ENCODE measurements at places on chromosomes 6 and 20.

GRCh38 chr6:118896339-118897136 is 2.6 kb downstream of the ASF1A start:
- peak; percentile 62 for DNase-seq

DNA sequence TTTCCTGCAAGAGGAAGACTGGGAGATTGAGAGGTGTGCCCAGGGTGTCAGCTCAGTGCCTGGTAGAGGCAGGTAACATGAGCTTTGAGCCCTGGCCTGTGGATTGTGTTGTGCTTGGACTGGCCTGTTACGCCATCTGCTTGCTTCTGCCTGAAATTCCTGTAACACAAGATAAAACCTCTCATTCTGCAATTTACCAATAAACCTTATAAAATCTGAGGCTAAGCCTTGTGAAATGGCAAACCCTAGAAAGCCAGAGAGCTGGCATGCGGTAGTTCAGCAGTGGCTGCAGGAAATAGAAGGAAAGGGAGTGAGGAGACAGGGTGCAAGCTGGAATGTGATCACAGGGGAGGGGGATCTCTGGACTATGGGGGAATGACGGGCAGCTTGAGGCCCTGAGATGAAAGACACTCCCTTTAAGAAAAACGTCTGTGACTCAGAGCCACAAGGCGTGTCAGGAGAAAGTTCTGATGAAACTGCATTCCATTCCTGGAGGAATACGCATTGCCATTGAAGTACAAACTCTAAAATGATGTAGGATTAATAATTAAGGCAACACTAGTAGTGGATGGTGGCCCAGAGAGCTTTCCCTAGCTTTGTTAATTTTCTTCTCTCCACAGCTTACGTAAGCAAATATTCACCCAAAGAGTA is 26.3 kb upstream of the TFAP2A start:
- peak; percentile 96 for DNase-seq

DNA sequence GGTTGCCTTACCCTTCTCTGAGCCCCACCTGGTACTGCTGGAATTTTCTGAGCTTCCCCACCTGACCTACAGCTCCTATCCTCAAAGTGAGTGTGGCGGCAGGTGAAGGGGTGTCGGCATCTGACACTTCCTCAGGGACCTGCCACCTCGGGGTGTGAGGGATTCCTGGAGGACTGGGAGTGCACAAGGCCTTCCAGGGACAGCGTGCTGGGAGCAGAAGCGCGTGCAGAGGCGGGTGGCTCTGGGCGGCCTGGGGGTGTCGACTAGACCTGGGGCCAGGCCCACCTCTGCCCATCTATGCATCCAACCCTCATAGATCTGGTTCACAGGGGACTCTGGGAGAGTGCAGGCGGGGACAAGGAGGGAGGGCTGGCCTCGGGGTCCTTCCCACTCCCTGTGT is 7.8 kb downstream of the DLGAP4 start:
- no peak for DNase-seq

GRCh38 chr20:58142843-58143185 is 85.6 kb downstream of the ANKRD60 start:
- DNase-seq, result no peak

GRCh38 chr6:12065321-12066140 is 53.4 kb downstream of the HIVEP1 start:
- no peak for DNase-seq

- DNase-seq, result no peak
Observed at GRCh38 chr20:60804918-60805630, 447.0 kb upstream of the CDH4 start.

- DNase-seq, result peak; percentile 82
Observed at GRCh38 chr20:31606804-31607639, 1.9 kb downstream of the ID1 start.

DNA sequence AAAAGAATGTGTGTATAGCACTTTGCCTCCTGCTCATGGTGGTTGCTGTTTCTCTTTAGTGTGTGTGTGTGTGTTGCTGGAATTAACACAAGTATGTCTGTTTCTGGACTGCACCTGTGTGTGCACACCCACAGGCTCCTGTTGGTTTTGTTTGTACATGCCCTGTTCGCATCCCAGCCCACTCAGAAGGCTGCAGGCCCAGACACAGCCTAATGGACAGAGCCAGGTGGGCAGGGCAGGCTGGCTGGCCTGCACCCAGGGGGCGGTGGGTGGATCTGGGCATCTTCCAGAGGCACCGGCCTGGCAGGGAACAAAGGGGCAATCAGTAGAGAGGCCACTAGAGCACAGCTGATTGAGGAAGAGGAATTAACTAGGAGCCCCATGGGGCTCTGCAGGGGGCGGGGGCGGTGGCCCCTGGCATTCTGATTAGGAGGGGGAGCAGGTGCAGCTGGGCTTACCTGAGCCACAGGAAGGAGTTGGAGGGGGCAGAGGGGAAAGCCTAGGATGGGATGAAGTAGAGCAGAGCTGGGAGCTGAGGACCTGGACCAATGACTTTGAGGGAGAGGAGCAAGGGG is 21.9 kb downstream of the CD40 start:
- no peak for DNase-seq

DNA sequence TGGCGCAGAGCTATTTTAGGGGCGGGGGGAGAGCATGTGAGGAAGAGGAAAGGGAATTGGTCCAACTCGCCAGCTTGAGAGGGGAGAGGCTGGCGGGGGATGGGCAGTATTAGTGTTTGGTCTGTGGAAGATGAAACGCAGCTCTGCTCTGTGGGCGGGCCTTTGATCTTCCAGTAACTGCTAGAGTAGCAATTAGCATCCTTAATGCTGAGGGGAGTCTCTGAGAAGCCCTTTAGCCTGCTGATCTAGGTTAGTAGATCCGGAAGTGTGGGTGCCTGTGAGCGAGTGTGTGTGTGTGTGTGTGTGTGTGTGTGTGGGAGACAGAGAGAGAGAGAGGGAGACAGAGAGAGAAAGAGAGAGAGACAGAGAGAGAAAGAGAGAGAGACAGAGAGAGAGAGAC is 117.2 kb upstream of the BACH2 start:
- no peak for DNase-seq

DNA sequence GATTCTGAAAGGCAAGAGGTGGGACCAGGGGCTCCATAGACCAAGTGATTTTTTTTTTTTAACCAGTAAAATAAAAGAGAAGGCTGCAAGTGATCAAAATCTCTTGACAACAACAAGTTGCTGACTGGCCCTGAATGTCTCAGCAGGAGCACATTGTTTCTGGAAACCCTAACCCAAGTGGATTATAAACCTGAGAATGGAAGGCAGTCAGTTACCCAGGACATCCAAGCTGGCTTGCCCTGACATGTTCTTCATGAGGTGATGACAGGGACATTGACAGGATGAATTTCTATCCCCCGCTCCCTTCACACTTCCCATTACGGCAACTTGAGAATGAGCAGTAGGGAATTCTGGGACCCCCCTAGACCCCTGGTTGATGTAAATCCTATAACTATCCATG is 49.6 kb upstream of the RIPOR2 start:
- no peak for DNase-seq

GRCh38 chr20:54028276-54029011 is 42.0 kb downstream of the BCAS1 start:
- DNase-seq, result no peak

GRCh38 chr20:21767739-21768223 is 62.3 kb downstream of the PAX1 start:
- no peak for DNase-seq

- no peak for DNase-seq
Observed at GRCh38 chr6:157246048-157246630, 77.2 kb downstream of the TMEM242 start.

GRCh38 chr20:62928246-62928939 is 2.1 kb upstream of the DIDO1 start:
- DNase-seq, result no peak

DNA sequence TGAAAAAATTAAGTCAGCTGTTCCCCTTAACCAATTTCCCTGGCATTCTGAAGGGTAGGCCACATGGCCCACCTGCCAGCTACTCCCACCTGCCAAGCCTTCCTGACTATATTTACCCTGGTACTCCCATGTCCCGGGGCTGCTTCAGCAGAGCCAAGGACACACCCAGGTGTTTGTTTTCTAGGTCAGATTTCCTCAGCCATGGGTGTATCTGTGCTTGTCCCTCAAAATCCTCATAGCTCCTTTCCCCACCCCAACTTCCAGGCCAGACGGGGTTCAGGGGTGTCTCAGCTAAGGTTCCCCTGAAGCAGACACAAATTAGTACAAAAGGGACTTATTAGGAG is 139.4 kb upstream of the CDYL start:
- DNase-seq, result no peak

GRCh38 chr20:54091120-54091480 is 20.7 kb upstream of the BCAS1 start:
- no peak for DNase-seq

DNA sequence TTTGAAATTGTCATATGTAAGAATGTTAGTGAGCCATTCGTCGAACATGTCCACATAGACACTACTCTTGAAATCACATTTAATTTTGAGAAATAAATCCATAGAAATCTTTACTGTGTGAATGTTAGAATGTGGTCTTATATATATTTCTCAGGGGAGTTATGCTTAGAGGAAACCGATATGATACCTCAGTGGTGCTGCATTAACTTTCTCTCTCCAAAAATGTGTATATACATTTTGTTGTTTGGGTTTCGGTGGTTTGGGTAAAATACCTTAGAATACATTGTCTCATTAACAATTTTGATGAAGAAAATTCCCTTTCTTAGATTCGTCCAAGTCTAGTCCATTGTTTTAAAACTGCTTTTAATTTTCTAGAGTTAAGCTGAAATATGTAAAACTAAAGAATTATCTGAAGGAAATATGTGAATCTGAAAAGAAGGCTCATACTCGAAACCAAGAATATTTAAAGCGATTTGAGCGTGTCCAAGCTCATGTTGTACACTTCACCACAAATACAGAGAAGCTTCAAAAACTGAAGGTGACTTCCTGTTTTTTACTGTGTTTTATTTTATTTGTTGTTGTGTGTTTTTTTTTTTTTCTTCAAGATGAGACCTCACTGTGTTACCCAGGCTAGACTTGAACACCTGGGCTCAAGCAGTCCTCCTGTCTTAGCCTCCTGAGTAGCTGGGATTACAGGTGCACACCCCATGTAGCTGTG is 10.3 kb downstream of the KIZ start:
- DNase-seq, result no peak

DNA sequence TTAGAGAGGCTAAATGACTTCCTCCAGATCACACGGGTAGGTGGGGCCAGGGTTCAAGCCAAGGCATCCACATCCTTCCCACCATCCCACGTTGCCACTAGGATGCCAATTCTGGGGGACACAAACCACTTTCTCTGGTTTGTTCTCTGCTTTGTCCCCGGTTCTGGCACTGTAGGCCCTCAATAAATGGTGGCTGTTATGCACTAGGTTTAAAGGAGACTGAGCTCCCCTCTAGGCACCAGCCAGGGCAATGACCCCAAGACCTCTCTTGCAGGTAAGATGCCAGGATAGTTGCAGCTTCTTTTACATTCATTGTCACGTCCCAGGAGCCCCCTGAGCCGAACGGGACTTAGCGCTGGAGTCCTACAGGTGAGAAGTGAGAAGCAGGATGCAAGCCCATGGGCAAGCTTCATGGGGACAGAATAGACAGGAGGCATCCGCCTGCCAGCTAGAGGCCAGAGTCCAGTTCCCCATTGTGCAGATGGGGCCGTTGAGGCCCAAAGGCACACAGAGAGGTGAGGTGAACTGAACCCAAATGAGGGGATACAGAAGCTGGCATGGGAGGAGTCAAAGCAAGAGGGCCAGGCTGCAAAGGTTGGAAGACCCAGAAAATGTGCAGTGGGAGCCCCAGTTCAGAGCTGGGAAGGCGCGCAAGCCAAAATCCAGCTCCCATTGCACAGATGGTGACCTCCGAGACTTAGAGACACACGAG is 677 bp downstream of the PXMP4 start:
- no peak for DNase-seq

- no peak for DNase-seq
Observed at GRCh38 chr20:63154395-63154794, 61.5 kb downstream of the YTHDF1 start.

DNA sequence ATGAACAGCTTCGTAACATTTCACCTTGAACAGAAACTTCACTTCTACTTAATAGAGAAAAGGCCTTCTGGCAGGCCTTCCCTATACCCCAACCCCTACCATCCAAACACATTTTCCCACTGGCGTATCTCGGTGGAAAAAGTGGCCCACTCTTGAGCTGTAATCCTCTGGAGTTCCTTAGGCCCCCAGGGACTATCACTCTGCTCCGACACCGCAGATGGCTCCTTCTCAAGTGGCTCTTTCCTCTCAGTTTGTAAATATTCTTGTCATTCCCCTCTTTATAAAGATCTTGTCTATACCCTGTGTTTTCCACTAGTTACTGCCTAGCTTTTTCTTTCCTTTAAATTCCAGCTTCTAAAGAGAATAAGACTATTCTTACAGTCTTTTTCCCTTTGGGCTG is 108.7 kb downstream of the MYB start:
- DNase-seq, result no peak

- peak; percentile 4 for DNase-seq
Observed at GRCh38 chr6:138349891-138350290, 27.8 kb upstream of the SMIM28 start.

GRCh38 chr6:113650610-113650979 is 206.6 kb upstream of the MARCKS start:
- DNase-seq, result no peak

DNA sequence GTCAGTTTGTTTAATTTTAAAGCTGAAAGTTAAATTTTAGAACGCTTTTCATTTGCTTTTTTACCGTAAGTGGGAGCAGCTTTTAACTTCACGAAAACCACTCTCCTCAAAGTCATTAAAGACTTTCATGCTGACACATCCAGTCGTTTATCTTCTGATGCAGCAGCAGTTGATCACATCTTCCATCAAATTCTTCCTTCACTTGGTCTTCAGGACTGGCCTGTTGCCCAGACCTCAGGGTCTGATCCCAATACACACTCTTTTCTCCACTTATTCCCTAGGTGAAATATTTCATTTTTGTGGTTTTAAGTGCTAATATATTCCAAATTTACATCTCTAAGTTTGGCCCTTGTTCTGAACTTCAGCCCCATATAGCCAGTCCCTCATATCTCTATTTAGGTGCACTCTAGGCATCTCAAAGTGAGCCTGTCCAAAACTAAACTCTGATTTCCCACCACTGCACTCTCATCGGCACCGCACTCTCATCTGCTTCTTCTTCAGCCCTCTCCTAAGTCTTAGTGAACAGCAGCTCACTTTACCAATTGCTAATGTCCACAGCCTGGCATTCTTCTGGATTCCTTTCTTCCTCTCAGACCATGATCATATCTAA is 20.4 kb downstream of the AFDN start:
- DNase-seq, result peak; percentile 18

- DNase-seq, result no peak
Observed at GRCh38 chr6:72132427-72132826, 246.1 kb downstream of the RIMS1 start.

- no peak for DNase-seq
Observed at GRCh38 chr6:20814494-20814893, 280.2 kb downstream of the CDKAL1 start.

DNA sequence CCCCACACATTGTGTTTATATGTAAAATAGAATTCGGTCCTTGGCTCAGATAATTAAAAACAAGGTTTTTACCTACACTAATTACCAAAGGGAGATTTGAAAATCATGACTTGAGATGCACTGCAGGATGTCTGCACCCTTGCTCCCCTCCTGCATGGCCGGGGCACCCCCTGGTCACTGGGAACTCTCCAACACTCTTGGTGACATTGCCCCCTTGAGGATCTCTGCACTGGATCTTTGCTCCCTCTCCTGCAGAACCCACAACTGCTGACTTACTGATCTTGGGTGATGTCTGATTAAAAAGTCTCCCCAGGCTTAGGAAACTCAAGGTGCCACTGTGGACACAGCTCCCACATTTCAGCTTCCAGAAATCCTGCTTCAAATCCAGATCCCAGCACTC is 17.1 kb upstream of the CSNK2A1 start:
- DNase-seq, result no peak

- no peak for DNase-seq
Observed at GRCh38 chr6:156555116-156555515, 222.1 kb upstream of the ARID1B start.

- no peak for DNase-seq
Observed at GRCh38 chr20:21569586-21569985, 55.7 kb upstream of the NKX2-2 start.
